ENCODE measurements at places on chromosomes 13 and 19. TPM values are rescaled to one million over a fixed set of nuclear protein-coding genes. Genes with fewer than 3 reads are reported as not detected.

Gene UQCRFS1
- total RNA-seq, result 40.0 TPM

Gene BTBD2
- 25.8 TPM for total RNA-seq

Gene COL4A2
- 97.5 TPM for total RNA-seq

Gene METTL21C
- total RNA-seq, result not detected

Gene PLA2G4C
- 5.0 TPM for total RNA-seq

Gene ZNF132
- total RNA-seq, result 8.9 TPM

Gene KANK2
- total RNA-seq, result 126 TPM

Gene NLRP11
- not detected for total RNA-seq

Gene EFNA2
- total RNA-seq, result not detected

Gene TMIGD2
- total RNA-seq, result not detected

Gene RAB3A
- 2.8 TPM for total RNA-seq

Gene LILRB1
- not detected for total RNA-seq

Gene NCAN
- not detected for total RNA-seq

Gene PRRG2
- total RNA-seq, result 0.54 TPM

Gene CDX2
- not detected for total RNA-seq
